ENCODE measurements at places on chromosomes 5 and 9.

- no peak for DNase-seq
Observed at GRCh38 chr9:111924281-111924680, 27.7 kb downstream of the UGCG start.

GRCh38 chr5:179918742-179919486 is 11.2 kb upstream of the TBC1D9B start:
- DNase-seq: no peak

DNA sequence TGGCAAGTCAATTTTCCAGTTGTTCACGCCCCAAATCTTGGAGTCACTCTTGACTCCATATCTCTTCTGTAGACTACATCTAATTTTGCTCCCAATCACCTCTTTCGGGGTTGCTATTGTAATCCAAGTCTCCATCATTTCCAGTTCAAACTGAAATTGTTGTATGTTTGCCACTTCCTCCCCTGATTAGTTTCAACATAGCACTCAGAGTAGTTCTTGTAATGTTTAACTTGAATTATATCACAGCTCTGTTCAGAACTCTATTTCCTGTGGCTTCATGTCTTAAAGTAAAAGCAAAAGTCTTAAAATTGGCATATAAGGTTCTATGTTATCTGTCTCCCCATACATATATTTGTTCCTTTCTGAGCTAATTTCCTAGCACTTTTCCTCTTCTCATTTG is 348.5 kb upstream of the RIOK2 start:
- DNase-seq: no peak

DNA sequence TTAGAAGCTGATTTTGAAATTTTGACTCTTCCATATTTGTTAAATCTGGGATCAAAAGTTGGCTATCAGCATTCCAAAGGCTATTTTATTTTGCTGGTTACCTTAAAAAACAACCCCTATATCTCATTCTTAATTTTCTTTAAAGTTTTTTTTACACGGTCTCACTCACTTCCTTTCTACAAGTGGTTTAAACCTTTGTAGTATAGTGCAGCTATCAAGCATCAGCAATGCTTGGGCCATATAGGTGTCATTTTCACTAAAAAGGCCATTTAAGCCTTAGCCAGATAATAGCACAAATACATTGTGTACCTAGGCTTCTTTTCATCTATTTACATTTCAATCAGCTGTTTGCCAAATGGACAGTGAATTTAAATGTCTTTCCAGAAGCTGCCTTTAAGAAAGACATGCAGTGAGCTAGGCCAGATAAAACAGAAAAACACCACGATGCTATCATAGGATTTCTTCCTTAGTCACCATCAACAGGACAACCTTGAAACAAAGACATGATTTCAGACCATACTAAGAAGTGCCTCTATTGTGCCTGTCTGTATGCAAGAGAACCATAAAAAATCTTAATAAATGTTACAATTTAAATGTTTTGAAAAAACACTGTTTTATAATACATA is 104.2 kb downstream of the RAPGEF6 start:
- no peak for DNase-seq

GRCh38 chr9:137666955-137667670 is 48.3 kb downstream of the EHMT1 start:
- peak; percentile 57 for DNase-seq

DNA sequence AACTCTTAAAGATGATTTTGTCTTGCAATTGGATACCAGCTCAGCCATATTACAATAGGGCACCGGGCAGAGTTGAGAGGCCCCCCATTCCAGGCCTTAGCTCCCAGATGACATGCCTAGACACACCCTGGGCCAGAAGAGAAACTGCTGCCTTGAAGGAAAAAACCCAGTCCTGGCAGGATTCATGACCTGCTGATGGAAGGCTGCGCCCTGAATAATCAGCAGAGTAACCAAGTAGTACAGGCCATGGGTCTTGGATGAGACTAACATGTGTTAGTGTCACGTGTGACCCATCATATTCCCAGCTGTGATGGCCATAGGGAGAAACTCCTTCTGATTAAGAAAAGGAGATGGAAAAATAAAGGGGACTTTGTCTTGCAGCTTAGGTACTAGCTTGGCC is 39.0 kb upstream of the DEPDC1B start:
- no peak for DNase-seq

DNA sequence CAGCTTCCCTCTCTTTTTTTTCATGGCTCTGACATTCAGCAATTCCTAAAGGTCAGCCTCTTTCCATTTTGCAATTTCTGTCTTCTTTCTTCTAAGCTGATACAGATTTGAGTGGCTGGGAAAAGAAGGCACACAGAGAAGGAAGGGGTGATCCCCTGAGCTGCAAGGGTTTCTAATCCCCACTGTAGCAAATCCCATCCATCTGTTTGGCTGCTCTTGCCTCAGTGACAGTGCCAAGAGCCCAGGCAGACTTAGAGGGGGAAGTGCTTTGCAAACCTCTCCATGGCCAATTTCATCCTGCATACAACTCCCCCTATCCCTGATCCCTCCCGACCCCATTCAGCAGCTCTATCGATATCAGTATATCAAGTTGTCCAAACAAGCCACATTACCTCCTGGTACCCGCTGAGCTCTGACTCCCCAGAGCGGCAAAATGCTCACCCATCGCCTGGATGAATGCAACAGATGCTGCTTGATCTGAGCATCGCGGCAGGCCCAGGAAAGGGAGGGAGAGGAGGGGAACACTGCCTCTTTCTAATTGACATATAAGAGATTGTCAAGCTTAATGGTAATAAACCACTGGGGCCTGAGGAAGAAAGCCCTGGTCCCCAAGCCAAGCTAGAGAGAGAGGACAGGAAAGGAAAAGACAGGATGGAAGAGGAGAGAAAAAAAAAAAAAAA is 268.9 kb downstream of the ASTN2 start:
- DNase-seq: no peak
